Thymus (tissue), 14 donors: ENCODE measurements at places on chromosomes 2 and 18. TPM values are rescaled to one million over a fixed set of nuclear protein-coding genes. Genes with fewer than 3 reads are reported as not detected.

EPB41L5 gene
- total RNA-seq = 9.3 TPM

MYCN gene
- 5.8 TPM for total RNA-seq

RAB6C gene
- total RNA-seq = 0.05 TPM

SMYD1 gene
- 0.42 TPM for total RNA-seq

CCDC121 gene
- total RNA-seq = 2.2 TPM
